ENCODE measurements at places on chromosomes 16 and 17.

- DNase-seq = no peak
These were observed 2.0 kb upstream of the SYNGR2 start for GRCh38 chr17:78166416-78166815.

DNA sequence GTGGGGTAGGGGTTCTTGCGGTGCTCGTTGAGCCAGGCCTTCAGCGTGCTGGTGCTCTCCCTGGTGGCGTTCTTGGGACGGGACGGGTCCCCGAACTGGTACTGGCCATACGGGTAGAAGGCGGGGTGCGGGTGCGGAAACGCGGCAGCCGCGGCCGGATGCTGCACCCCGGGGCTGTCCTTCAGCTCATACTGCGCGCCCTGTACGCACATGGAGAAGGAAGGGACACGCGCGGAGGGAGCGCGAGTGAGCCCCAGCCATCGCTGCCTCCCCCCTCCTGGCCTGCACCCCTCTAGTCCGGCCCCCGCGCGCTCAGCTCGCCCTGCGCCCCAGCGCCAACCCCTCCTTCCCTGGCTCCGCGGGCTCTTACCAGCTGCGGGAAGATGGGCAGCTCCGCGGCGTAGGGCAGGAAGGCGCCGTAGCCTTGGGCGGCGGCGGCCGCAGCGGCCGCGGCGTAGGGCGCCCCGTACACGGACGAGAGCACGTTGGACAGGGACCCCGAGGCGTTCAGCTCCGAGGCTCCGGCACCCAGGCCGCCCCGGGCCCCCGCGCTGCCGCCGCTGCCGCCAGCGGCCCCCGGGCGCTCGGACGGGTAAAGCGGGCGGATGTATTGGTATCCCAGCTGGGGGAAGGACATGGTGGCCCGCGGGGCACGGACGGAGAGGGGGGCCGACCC is 1.0 kb downstream of the IRX3 start:
- no peak for DNase-seq

- no peak for DNase-seq
These were observed 5.7 kb downstream of the BECN1 start for GRCh38 chr17:42818379-42818778.

DNA sequence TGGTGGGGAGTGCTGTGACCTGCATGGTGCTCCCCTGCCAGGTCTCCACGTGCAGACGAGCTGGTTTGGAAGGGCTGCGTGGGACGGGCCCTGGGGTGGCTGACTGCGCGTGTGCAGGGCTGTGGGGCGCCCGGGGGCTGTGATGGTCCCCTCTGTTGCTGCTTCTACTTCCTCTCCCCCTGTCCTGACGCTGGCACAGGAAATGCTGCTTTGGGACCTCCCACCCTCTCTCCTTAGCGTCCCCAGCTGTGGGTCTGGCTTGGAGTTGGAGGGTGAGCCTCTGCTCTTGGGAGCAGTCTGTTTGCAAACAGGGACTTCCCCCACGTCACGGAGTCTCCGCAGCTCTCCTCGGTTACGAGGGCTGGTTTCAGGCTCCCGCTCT is 35.2 kb downstream of the TSC2 start:
- no peak for DNase-seq

GRCh38 chr17:43834106-43834505 is 1.2 kb upstream of the MPP3 start:
- DNase-seq = no peak

DNA sequence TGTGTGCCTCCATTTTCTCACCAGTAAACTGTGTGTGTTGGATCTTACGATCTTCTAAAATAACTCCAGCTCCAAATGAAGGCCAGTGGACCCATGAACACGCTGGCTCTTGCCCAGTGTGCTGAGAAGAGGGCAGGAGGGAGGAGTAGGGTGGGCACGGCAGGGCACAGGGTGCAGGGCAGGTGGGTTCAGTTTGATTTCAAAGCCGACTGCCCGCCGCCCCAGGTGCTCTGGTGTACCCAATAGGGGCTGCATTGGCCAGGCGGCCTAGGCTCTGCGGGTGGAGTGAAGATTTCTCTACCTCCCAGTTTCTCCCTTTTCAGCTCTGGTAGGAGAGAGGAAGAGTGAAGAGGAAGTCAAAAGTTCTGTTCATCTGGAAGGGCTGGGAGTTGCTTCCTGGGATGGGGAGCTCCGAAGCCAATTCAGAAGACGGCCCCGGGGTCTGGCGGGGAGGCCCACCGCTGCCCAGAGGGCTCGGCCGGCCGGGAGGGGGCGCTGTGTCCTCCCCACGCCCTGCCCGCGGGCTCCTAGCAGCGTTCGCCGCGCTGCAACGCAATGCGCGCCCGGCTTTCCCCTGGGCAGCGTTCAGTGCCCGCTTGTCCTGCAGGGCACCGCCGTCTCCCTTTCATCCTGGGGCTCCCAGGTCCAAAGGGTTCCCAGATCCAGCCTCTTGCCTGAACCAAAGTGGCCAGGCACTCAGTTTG is 1.1 kb upstream of the CRHR1 start:
- peak; percentile 25 for DNase-seq

DNA sequence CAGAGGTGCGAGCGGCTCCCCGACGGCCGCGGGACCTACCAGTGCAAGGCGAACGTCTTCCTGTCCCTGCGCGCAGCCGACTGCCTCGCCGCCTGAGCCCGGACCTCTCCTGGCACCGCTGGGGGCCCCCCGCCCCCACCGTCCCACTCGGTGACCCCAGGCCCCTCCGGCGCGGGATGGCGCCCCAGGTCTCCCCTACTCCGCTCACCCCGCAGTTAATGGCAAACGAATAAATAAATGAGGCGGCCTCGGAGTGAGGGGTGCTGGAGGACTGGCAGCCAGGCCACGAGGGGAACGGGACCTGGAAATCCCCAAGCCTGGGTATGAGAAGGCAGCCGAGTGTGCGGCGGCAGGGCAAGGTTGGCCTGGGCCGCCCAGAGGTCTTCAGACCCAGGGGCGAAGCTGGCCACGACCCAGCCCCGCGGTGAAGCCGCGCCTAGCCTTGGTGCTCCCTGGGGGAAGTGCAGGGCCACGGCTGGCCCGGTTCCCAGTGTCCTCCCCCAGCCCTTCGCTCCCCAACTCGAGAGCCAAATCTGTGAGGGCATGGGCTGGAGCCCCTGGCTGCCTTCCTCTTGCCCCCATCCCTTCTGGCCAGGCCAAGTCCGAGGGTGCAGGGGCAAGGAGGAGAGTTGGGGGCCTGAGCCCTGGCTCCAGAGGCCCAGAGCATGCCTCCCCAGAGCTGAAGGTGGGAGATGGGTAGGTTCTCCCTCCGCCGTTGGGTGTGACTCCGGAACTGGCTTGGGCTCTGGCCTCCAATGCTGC is 796 bp downstream of the NPB start:
- no peak for DNase-seq

Data from NCI-H460 (cell line).